Effector CD8-positive, alpha-beta T cell (primary cell): ENCODE measurements at places on chromosomes 2 and 18.

DNA sequence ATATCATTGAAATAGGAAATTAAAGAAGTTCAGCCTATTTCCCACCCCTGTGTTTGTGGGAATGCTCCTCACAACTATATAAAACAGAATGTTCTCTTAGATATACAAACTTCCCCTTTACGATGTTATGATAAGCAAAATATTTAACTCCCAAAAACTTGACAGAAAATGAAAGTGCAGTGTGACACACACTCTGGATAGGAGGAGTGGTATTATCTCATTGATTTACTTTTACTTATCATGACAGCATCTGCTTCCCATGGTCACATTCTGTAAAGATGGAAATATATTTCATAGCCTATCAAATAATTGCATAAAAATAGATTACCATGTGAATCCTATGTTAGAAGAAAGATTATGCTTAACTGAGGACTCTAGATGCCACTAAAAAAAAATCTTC is 96.6 kb upstream of the STK17B start:
- DNase-seq: no peak

DNA sequence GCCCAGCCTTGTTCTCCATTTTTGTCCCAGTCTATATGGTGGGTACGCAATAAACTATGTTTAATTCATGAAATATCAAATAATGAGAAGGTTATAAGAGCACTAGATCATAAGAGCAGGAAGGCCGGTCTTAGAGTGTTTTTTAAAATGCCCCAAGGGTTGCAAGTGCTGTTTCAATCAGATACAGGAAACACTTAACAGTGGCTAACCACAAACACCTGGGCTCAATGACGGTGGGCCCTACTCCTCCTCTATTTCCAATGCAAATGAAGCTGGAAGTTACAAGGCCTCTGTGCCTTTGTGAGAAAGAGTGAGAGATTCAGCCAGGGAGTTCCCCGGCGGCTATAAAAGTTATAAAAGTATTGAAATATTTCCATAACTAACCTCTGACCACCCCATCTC is 18.9 kb upstream of the WDR33 start:
- DNase-seq: no peak

DNA sequence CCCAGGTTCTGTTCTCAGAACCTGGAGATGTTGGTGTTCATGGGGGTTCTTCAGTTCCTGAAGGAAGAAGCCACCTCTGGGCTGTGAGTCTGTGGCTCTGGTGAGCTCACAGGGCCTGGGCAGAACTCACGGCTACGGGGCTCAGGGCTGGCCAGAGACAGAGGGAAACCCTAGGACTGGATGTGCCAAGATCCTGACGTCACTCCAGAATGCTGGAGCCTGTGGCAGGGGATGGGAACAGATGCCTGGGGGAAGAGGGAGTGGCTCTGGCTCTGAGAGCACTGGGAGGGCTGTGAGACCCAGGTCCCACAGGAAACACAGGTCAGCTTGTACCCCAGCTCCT is at the start of gene OTOF:
OTOF (minus strand) TSS at position 214 of the 343 bp plus-strand sequence.
- DNase-seq: no peak

- DNase-seq: no peak
Observed at GRCh38 chr2:227703961-227704360, 13.9 kb downstream of the SLC19A3 start.

DNA sequence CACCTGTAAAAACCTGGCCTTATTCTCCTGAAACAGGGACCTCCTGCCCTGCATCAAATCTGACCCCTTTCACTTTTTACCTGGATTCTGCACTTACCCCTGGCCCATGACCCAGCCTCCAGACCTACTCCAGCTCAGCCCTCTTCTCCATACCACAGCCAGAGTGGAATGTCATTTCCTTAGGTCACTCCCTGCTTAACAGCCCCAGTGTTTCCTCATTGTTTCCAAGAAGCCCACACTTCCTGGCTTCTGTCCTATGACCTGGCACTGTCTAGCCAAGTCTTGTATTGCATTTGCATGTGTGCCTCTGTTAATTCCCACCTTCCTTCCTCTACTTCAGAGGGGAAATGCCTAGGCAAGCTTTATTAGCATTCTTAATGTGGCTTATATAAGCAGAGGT is 51.4 kb upstream of the TRIB2 start:
- DNase-seq: no peak

- DNase-seq: no peak
Observed at GRCh38 chr2:232597362-232598079, 35.9 kb upstream of the EFHD1 start.

GRCh38 chr18:38940475-38940862 is 1374.9 kb upstream of the CELF4 start:
- no peak for DNase-seq

DNA sequence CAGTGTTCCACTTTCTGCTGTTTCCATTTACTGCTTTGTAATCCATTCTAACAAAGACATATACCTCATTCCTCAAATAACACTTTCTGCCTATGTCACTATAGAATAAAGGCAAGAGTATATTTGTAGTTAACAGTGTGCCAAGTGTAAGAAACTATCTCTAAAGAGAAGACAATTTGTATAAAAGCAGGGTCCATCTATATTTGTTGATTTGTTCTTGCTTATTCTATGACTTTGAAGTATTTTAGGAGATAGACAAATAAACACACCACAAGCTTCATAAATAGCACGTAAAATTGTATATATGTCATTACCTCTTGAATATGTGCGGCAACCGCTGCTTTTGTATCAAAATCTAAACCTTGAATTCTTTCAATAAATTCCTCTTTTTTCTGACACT is 56.0 kb downstream of the CCDC88A start:
- no peak for DNase-seq

GRCh38 chr2:159419403-159419802 is 132.9 kb upstream of the WDSUB1 start:
- no peak for DNase-seq

DNA sequence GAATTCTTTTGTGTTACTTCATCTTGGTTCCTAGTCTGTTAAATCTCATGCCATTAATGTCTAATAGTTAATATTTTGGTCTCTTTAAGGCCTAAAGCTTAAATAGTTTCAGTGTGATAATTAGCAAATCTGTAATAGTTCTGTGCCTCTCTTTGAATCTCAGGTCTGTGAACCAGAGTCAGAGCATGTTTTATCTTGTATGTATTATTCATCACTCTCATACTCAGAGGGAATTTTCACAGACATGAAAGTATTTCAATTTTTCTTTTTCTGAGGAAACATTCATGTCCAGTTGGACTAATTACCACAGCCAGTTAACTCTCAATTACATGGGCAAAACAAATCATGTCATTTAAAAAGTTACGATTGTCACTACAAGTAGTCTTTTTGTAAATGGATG is 931.9 kb upstream of the SLC39A10 start:
- DNase-seq: no peak

DNA sequence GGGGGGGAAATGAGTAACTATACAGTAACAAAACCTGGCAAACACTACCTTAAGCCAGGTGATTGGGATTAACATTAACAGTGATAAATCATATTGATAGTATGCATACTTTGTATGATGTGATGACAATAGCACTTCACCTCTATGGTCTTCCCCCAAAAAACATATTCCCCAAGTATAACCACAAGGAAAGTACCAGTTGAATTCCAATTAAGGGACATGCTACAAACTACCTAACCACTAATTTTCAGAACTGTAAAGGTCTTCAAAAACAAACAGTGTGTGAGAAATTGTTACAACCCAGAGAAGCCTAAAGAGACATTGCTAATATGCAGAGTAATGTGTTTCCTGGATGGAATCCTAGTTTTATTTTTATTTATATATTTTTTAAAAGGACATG is 152.4 kb downstream of the ZRANB3 start:
- no peak for DNase-seq
